ENCODE measurements at places on chromosomes 12 and 14.

GRCh38 chr12:15318841-15319240 is 3.5 kb upstream of the PTPRO start:
- DNase-seq = no peak

DNA sequence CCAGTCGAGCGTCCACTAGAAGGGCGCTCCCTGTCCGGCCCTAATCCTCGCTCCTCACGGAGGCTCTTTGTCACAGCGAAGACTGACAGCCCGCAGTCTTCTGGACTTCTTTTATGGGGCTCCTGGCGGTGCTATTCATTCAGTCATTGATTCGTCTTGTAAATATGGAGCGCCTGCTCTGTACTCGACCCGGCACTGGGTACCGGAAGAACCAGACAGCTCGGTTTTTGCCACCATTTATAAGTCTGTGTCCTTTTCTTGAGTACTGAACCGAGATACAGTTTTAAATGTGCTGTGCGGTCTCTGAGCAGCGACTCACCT is 570 bp downstream of the DMAC2L start:
- no peak for DNase-seq

DNA sequence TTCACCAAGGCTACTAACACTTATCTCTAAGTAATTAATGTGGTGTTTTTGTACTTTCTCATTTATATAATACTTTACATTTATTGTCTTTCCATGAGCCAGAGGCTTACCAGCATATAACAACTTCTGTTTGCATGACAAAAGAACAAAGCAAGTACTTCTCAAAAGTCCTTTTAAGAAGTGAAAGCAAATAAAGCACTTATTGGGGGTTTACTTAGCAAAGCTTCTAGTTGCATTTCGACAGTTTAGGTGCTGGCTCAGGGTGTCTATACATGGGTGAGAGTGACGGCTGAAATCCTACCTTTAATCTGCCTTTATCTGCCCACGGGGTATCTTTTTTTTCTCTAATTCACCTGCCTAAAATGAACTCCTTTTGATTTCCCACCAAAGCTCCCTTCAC is 21.0 kb upstream of the DCN start:
- no peak for DNase-seq

GRCh38 chr12:109529691-109530640 is 43.3 kb downstream of the MMAB start:
- DNase-seq = no peak

GRCh38 chr14:101947577-101947903 is 16.8 kb upstream of the DYNC1H1 start:
- DNase-seq = peak; percentile 46

DNA sequence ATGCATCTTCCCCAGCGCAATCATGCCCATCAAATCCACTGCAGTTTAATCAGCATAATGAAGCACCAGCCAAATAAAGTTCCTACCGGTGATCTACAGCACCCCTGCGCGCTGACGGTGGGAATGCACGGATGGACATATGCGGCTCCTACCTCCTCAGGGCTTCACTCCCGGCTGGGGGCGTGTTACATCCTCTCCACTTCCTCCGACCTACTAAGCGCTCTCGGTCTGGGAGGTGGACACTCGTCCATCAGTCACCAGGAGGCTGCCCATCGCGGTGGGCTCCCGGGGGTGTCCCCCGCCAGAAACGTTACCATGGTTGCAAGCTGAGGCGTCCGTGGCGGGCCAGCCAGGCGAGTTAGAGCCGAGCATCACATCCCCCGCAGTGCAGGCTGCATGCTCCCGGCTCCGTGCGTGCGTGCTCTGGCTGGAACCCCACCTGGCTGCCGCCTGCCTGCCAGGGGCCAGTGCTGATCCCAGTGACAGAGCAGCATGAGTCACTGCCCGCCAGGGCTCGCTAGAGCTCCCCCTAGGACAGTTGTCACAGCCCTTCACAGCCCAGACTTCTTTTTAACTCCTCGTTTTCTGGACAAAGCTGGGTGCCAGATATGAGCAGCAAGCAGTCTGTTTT is 73.0 kb downstream of the CIT start:
- no peak for DNase-seq

DNA sequence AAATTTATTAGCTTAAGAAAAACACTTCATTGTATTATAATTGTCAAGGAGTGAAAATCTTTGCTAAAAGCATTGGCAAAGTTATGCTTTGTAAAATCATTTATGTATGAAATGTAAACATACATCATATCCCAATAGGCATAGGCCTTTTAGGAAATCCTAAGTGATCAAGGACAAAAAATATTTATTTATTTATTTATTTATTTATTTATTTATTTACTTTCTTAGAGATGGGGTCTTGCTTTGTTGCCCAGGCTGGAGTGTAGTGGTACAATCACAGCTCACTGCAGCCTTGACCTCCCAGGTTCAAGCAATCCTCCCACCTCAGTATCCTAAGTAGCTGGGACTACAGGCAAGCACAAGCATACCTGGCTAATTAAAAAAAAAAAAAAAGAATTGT is 32.0 kb upstream of the DLGAP5 start:
- DNase-seq = no peak

DNA sequence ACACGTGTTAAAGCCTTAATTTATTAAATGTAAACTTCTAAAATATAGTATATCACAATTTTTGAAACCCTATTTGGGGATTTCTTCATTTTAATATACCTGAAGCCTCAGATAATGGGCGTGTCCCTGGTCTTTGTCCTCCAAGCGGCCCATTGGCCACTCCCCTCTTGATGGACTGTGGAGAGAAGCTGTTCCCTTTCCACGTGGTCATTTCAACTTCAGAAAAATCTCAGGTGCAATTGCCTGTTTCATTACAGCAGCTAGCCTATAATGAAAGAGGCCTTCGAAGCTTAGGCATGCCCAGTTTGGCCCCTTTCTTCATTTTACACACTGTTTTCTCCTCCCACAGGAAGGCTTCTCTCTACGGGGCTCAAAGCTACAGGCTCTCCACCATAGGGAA is 131.4 kb upstream of the ARHGAP5 start:
- DNase-seq = no peak

GRCh38 chr12:94481734-94482133 is 22.1 kb upstream of the CEP83 start:
- DNase-seq = no peak

- peak; percentile 39 for DNase-seq
Measured at GRCh38 chr12:50057896-50058670, 687 bp downstream of the ASIC1 start.

DNA sequence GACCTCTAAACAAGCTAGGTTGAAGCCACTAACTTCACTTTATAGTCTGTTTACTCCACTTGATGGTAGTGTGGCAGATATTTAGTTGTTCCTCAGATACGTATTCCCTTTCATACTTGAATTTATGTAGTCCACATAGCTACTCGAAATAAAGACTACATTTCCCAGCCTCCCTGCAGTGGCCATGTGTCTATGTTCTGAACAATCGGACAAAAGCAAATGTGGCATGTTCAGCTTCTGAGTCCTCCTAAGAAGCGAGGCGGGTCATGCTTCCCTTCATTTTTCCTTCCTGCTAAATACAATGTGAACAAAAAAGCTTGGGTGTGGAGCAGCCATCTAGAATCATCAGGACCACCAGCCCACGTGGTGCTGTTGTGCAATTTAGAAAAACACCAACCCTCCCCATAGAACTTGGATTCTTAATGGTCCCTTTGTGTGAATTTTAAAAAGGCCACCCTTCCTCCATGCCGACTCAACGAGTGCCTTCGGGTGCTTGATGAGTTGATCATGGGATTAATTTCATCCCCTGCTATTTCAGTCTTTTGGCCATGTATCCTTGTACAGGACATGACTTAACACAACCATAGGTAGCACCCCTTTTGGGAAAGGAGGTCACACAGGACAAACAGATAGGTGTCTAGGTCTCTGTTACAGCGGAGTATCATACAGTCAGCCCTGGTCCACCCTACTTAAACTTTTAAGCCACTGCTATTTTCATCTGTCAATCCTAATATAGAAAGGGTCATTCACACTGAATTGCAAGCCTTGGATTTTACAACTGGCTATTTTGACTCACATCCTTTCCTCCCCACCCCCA is 60.7 kb downstream of the ZFC3H1 start:
- no peak for DNase-seq

DNA sequence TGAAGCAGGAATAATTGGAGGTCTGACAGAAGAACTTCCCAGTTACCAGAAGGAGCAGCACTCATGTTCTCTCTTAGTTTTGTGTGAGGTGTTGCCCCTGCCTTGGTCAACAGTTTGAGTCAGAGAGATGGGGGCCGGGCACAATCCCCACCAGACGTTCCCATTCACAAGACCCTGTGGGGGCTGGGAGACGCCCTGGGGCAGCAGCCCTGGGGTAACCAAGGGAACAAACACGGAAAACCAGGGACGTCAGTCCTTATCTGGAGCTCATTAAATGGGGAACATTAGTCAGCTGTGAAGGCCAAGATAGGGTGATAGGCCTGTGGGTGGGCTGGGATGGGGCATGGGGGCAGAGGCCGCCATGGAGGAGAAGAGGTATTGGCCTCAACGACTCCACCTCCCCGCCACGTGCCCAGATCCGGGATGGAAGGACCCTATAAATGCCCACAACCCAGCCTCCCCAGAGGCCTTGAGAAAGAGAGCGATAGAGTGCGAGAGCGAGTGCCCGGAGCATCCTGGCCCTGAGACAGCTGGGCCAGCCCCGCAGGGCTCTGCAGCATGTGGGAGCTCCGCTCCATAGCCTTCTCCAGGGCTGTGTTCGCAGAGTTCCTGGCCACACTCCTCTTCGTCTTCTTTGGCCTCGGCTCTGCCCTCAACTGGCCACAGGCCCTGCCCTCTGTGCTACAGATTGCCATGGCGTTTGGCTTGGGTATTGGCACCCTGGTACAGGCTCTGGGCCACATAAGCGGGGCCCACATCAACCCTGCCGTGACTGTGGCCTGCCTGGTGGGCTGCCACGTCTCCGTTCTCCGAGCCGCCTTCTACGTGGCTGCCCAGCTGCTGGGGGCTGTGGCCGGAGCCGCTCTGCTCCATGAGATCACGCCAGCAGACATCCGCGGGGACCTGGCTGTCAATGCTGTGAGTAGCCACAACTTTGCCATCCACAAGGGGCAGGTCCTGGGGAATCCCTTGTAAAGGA is at the start of gene AQP2:
AQP2 (plus strand) TSS at position 465 of the 979 bp plus-strand sequence; CDS start at position 559, 94 bp downstream.
- no peak for DNase-seq

DNA sequence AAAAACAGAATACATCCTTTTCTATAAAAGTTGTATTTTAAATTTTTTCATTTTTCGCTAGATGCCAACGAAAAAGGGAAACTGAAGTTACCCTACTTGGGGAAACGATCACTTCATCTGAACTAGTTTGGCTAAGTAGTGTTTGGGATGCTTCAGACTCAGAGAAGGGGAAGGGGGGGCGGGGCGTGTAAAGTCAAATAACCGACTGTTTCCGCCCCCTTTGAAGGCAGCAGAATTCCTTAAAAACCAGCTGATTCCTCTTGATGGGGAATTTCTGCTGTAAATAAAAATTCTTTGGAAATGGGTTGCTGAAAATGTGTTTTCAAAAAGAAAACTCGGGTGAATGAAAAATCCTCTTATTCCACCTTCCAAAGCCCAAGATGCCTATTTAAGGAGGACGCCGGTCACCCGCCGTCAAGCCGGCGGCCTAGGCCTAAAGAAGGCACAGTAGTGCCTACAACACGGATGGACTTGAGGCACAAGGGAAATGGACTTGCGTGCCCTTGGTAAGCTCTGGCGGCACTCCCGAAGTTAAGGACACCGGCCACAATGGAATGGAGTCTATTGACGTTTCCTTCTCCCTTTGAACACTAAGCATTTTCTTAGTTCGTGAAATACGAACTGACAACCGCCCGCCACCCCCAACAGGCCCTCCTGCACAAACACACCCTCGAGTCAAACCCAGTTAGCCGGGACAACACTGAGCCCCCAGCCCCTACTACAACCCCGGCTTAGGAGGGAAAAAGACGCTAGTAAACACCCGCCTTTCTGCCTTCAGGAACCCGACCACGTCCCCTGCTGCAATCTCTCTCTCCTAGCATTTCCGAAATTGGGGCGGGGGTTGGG is 1.9 kb downstream of the ATXN2 start:
- peak; percentile 37 for DNase-seq

DNA sequence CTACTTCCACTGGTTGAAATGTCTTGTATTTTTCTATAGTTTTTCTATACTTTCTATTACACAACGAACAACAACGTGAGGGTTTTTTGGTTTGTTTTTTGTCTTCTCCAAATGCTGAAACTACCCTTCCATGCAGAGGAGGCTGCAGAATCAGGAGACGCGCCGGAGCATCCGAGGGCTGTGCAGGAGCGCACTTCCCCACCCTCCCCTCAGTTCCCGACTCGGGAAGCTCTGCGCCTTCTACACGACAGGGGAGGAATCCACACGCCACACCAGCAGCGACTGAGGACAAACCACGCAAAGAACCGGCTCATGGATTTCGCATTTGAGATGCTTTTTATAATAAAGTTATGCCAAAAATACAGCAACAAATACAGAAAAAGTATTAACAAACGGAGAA is 30.9 kb downstream of the SLC15A4 start:
- DNase-seq = no peak

DNA sequence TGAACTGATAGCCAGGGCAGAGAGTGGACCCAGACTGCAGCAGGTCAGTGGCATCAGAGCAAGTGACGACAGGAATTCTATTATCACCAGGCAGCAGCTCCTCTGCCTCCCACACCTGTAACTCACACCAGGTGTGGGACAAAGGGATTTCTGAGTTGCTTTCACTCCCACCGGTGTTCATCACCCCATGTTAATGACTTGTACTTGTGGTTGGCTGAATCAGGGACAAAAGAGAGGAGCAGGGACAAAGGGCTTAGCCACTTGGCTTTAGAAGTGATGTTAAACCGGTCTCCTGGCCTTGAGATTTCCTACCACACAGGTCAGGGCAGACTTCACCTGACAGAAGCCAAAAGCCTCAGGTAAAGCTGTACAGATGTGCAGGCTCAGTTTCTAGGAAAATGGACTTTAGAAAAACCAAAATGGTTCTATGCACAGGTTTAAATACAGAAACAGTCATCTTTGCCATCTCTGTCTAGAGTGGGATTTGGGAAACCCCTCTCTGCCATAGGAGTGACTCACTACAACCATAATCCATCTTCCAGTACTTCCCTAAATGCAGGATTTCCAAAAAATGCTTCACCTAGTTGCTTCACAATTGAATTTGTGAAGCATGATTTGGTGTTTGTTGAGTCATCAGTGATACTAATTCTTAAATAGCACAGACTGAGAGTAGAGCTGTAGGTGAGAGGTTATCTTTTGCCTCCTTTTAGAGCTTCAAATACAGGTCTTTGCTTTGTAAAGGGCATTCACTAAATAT is 158.5 kb downstream of the PRKCH start:
- peak; percentile 28 for DNase-seq

DNA sequence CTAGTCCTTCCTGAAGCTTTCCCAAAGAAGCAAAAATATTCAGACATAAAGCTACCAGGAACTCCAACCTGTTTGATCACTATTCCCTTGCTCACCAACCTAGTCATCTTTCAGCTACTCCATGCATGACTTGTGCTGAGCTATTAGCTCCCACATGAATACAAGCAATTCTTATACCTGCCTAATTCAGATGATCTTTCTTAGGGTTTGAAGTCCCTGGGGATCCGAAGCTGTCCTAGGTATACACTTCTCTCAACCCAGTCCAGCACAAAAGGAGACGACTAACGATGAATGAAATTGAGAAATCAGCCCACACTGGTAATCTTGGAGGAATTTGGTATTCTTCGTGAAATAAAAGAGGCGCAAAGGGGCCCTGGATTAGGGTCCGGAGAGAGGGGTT is 631 bp upstream of the PTGR2 start:
- no peak for DNase-seq

Measured in stimulated activated CD8-positive, alpha-beta memory T cell treated with anti-CD3 and anti-CD28 coated beads, Interleukin-4, amount 100 ng/mL, for 48 hours (primary cell).